ENCODE measurements at places on chromosomes 2 and 18.

- DNase-seq = no peak
These were observed 567.2 kb downstream of the SATB2 start for GRCh38 chr2:198890490-198890889.

DNA sequence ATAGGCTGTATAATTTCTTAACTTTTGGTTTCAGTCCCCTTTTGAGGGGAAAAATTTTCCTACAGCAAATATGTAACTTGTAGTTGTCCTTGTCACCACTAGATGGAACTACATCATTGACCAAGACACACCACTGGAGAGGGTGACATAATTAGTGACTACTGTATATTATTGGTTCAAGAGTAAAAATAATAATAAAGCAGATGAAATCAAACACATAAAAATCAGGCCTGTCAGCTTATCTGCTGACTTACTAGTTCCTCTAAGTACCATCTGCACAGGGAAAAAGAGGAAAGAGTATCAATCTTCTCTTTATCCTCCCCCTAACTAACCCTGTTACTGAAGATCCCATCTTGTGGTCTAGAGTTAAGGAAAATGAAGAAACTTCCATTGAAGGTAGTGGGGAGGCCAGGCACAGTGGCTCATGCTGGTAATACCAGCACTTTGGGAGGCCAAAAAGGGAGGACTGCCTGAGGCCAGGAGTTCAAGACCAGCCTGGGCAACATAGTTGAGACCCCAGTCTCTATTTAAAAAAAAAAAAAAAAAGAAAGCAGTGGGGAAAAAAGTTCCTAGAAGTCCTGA, 29.6 kb upstream of the ENOSF1 start:
- no peak for DNase-seq

- no peak for DNase-seq
These were observed 40.7 kb upstream of the TANK start for GRCh38 chr2:161119483-161119882.

GRCh38 chr2:63736354-63736753, 105.3 kb upstream of the UGP2 start:
- no peak for DNase-seq

DNA sequence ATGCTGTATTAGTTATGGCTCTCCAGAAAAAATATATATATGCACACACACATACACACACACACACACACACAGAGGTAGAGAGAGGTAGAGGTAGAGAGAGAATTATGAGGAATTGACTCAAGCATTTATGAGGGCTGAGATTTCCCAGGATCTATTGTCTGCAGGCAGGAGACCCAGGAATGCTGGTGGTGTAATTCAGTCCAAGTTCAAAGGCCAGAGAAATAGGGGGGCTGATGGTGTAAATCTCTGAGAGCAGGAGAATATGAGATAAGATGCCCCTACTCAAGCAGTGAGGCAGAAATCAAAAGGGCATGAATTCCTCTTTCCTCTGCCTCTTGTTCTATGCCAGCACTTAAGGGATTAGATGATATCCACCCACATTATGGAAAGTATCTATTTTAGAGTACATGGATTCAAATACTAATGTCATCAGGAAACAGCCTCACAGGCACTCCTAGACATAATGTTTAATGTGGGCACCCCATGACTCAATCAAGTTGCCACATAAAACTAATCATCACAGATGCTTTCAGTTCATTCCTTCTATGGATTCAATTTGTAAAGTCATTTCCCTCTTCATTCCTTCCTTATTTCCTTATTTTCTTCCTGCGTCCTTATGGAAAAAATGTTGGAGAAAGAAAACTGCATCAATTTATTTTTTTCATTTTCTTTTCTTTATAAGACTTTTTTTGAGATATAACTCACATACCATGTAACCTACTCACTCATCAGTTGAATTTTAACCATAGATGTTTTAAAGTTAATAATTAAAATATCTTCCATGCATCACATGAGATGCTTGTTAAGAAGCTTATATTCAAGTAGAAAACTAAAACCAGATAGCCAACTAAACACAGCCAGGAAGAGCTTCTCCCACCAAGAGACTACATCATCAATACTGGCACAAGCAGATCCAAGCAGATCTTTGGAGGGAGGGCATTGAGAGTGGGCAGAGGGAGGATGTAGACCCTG, 406.2 kb downstream of the MBD2 start:
- DNase-seq = no peak

GRCh38 chr2:235563056-235563910, 69.4 kb downstream of the AGAP1 start:
- DNase-seq = no peak

DNA sequence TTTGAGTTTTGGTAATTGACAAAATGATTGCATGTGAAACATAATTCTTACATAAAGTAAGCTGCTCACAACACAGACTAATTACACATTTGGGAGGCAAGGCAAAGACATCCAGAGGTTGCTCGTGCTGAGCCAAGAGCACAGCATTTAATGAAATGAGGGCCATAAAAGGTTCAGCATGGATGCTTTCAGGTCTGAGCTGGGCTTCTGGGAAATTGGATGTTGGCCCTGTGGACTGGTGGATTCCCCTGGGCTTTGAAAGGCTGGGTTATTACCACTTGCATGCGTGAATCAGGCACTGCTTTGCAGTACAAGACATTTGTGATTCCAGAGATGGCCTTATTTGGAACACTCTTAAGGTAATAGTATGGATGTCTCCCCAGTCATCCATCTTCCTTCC, 533.5 kb upstream of the NRP2 start:
- no peak for DNase-seq

DNA sequence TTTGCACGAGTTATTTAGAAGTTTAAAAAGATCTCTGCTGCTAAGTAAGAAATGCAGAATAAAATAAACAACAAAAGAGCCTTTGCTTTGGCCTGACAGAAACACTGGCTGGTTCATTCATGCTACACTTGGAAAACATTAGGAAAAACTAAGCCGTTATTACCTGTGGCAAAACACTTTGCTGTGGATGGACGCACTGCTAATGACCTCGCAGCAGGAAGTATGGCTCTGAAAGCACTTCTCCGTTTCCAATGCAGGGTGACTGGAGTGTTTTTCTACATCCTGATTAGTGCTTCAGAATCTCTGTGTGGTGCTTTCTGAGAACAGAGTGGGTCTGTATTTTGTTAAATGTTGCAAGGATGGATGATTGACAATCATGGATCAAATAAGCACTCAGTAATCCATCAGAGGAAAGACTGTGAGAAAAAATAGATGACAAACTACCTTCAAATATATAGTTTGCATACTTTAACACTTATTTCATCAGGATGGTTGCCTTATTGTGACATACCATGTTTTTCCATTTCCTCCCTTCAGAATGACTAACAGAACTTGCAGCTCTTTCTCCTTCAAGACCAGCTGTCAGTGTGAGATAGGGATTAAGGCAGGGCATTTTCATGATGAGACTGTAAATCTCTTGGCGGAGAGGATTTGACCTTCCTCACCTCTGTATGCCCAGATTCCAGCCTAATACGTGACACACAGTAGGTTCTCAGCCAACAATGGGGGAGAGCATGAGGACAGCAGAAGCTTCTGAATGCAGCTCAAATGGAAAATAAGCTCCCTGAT, 38.0 kb downstream of the LINC00305 start:
- DNase-seq = no peak

GRCh38 chr2:101993772-101994171, 2.0 kb downstream of the IL1R2 start:
- no peak for DNase-seq

DNA sequence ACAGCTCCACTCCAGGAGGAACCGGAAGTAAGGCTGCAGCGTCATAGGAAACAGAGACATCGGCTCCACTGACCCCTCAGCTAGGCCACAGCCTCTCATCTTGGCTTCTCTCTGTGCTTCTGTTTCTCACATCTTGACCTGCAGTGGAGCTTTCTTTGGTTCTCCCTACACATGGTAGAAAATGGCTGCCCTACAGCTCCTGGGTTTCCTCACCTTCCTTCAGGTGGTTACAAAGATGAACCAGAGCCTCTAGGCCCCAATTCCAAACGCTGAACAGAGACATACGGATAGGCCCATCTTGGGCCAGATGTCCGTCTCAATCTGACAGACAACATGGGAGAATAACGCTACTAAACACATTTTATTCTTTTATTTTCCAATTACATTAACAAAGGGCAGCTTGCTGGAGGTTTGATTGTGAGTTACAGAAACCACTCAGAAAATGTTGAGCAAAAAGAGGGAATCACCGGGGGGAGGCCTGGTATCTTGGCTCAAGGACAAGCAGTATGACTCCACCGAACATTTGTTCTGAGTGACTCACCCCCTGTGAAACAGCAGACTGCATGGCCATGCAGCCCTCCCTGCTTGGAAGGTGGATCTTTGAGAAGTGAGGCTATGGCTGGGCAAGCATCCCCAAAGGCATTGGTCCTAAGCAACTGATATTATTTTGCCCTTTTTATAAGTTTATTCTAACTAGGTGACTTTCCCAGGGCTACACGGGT, 303.5 kb downstream of the CDCA7 start:
- DNase-seq = no peak

- no peak for DNase-seq
These were observed 152.3 kb downstream of the ZBTB7C start for GRCh38 chr18:48256848-48257247.

- no peak for DNase-seq
These were observed 316.3 kb downstream of the AGPS start for GRCh38 chr2:177708660-177709444.

DNA sequence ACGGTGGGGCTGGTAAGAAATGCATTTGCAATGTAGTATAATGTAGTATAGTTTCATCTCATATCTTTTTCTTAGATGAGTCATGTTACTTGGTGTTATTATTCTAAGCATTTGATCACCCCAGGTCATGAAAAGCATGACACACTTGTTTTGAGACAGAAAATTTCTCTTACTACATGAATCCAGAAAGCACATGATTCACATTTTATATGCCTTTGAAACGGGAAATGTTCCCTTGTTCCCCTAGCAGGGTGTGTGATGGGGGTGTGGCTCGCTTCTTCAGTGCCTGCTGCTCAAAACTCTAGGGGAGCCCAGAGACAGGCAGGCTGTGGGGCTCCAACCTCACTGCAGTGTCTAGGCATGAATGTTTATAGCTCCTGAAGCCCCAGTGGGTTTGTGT, 116.0 kb upstream of the RAB27B start:
- DNase-seq = no peak

- no peak for DNase-seq
These were observed 14.2 kb downstream of the LIMS2 start for GRCh38 chr2:127661072-127661649.

- DNase-seq = no peak
These were observed 47.8 kb downstream of the FAM168B start for GRCh38 chr2:131045286-131046027.

DNA sequence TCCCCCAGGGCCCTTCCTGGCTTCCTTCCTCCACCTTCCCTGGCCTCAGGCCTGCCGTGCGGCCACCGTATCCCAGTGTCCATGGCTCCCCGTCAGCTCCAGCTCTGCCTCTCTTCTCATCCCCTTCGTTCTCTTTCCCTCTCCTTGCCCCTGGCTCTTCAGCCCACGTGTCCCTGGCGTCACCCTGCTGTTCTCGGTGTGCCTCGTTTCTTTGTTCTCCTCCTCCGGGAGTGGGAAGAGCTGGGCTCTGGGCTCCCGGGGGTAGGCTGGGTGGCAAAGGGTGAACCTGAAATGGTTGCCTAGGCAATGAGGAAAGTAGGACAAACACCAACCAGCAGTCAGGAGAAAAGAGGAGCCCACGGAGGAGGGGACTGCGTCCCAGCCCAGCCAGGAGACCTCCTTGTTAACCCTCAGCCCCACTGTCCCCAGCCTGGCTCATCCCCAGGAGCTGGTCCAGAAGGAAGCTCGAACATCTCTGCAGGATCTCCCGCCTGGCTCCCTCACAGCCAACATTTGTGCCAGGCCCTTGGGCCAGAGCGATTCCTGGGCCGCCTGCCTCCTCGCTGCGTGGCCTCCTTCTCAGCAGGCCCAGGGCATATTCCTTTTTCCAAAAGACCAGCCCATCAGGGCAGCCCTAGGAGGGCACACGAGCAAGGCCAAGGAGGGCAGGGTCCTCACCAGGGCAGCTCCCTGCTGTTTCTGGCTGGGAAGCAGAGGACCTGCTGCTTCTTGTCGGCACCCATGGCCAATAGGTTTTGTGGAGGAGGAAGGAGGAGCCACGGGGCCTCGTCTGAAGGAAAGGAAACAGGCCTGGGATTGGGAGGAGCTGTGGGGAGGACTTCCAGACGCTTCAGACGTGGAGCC, 30.9 kb upstream of the DNMT3A start:
- no peak for DNase-seq

- no peak for DNase-seq
These were observed 4.3 kb upstream of the CRIM1 start for GRCh38 chr2:36351291-36351690.

GRCh38 chr2:60476206-60476954, 77.1 kb downstream of the BCL11A start:
- no peak for DNase-seq

GRCh38 chr2:95349568-95350322, 52.6 kb downstream of the KCNIP3 start:
- no peak for DNase-seq

- no peak for DNase-seq
These were observed 66.1 kb upstream of the LRPPRC start for GRCh38 chr2:44061876-44062275.

All from activated naive CD4-positive, alpha-beta T cell (primary cell).